ENCODE measurements at places on chromosomes 4 and X.

DNA sequence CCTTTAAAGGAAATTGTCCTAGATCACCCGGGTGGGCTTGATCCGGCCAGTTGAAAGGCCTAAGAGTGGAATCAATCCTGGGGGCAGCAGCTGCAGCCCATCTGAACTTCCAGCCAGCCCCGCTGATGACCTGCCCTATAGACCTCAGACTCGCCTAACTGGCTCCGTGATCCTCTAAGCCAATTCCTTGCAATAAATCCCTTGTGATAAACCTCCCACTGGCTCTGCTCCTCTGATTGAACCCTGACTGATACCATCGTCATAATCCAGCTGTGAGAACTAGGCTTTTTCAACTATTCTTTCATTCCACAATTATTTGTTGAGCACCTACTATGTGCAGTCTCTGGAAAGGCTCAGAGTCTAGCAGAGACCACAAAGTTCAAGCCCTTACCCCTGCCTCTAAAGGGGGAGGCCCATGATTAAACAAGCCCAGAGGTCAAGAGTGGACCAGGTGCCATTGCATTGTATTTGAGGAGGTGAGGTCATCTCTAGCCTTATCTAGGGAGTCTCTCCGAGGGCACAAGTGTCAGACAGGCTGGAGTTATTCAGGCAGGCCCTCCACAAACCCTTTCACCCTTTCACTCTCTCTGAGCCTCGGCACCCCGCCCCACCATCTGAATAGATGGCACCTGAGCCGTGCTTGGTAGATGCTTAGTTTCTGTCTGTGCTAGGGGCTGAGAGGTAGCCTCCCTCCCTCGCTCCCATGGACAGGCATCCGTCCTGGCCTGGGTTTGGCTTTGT, 20.5 kb upstream of the GPR78 start:
- no peak for DNase-seq

GRCh38 chr4:80215449-80216052, 18.2 kb downstream of the PRDM8 start:
- DNase-seq: no peak

- no peak for DNase-seq
These were observed 28.9 kb upstream of the LRBA start for GRCh38 chr4:151043803-151044515.

- DNase-seq: no peak
These were observed 32.6 kb upstream of the STOX2 start for GRCh38 chr4:183872531-183872930.
